ENCODE measurements at places on chromosomes 7 and 10. TPM values are rescaled to one million over a fixed set of nuclear protein-coding genes. Genes with fewer than 3 reads are reported as not detected.

DNA sequence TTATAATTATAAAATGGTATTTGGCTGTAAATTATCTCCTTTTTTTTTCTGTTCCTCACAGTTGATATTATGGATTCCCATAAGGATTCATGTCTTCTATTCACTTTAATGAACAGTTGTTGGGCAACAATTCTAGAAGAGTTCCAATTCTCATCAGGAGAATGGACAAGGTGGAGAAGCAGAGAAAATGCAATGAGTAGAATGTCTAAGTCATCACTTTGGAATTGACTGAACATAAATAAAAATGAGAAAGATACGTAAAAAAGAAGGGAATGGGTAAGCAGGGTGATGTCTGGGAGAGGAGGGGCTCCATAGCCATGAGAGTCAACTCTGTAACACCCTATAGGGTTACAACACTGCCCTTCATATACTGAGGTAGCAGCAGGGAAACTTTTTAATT lies 1.8 kb upstream of the CAV2 start:
- no peak for DNase-seq

GRCh38 chr10:31549896-31550295 lies 230.9 kb downstream of the ZEB1 start:
- no peak for DNase-seq

DNA sequence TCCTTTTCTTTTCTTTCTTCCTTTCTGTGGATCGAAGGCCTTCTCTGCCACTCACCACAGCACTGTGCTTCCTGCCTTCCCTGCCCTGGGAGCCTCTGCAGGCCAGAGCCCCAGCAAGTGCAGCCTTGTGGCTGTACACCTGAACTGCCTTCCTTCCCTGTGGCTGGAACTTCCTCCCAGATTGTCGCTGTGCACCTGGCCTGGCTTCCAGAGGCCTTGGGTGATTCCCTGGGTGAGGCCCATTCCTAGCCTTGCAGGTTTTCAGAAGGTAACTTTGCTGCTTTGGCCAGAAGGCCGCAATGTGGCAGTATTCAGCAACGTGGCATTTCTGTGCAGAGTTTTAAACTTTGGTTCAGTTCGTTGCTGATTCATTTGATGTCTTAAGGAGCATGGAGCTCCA lies 50.1 kb upstream of the RASGEF1A start:
- no peak for DNase-seq

DNA sequence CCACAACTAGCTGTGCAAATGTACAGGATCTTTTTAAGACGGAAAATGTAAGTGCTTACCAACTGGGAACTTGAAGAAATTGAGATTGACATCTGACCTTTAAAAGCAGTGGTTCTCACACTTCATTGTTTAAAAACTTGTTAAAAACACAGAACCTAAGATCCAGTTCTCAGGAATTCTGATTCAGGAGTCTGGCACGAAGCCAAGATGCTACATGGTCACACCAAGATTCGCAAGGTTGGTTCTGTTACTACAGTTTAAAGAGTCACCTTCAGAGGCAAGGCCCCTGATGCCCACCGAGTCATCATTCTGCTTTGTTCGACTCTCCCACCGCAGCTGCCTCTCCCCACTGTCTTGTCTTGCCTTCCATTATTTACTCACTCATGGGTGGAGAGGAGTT lies 113.3 kb downstream of the GLI3 start:
- DNase-seq: no peak

Gene TNS3
- total RNA-seq: 0.58 TPM

Gene DNAH11
- total RNA-seq: 0.35 TPM

Gene CDC14C
- total RNA-seq: not detected

Measured in T-cell (primary cell).